ENCODE measurements at places on chromosomes 7 and 10. TPM values are rescaled to one million over a fixed set of nuclear protein-coding genes. Genes with fewer than 3 reads are reported as not detected.

IQUB gene
- total RNA-seq = not detected

MMP21 gene
- total RNA-seq = not detected

IFIT1B gene
- not detected for total RNA-seq

DYNC1I1 gene
- not detected for total RNA-seq

PTPN20 gene
- 4.5 TPM for total RNA-seq

PRLHR gene
- not detected for total RNA-seq

TFR2 gene
- 2.1 TPM for total RNA-seq

FAS gene
- 31.9 TPM for total RNA-seq

MYL10 gene
- total RNA-seq = not detected

LIPK gene
- total RNA-seq = not detected

EVX1 gene
- 0.19 TPM for total RNA-seq

SPDYE8 gene
- not detected for total RNA-seq

TMEM229A gene
- not detected for total RNA-seq

NOD1 gene
- total RNA-seq = 7.1 TPM

AP1S1 gene
- total RNA-seq = 139 TPM

NUDT13 gene
- 4.2 TPM for total RNA-seq

AKR1C2 gene
- total RNA-seq = 4,029 TPM

AMPH gene
- 0.18 TPM for total RNA-seq

SPDYE16 gene
- not detected for total RNA-seq

ACSL5 gene
- 0.39 TPM for total RNA-seq

CAMK2B gene
- 0.21 TPM for total RNA-seq

TAS2R3 gene
- not detected for total RNA-seq

HABP2 gene
- total RNA-seq = 0.12 TPM

RAB11FIP2 gene
- 18.4 TPM for total RNA-seq

COBL gene
- total RNA-seq = 4.1 TPM

STEAP2 gene
- 4.2 TPM for total RNA-seq

ARHGEF35 gene
- 0.34 TPM for total RNA-seq

FLNC gene
- 7.3 TPM for total RNA-seq

SORCS1 gene
- not detected for total RNA-seq

PAX4 gene
- not detected for total RNA-seq

PON3 gene
- total RNA-seq = 45.3 TPM

HKDC1 gene
- total RNA-seq = 12.9 TPM

CYP26C1 gene
- total RNA-seq = not detected

DNMBP gene
- 25.8 TPM for total RNA-seq

MRPS24 gene
- total RNA-seq = 205 TPM

CCDC201 gene
- total RNA-seq = not detected

UTF1 gene
- total RNA-seq = not detected

STAG3 gene
- 0.40 TPM for total RNA-seq

PNLIP gene
- total RNA-seq = not detected

ACBD5 gene
- total RNA-seq = 26.3 TPM

HOXA3 gene
- 9.6 TPM for total RNA-seq

PALD1 gene
- 8.5 TPM for total RNA-seq

TASOR2 gene
- 35.6 TPM for total RNA-seq

MASTL gene
- total RNA-seq = 21.6 TPM

ST8SIA6 gene
- not detected for total RNA-seq

FGFBP3 gene
- total RNA-seq = 2.4 TPM

RBM33 gene
- total RNA-seq = 26.8 TPM

FEZF1 gene
- total RNA-seq = not detected
